ENCODE measurements at places on chromosomes 12 and 14. TPM values are rescaled to one million over a fixed set of nuclear protein-coding genes. Genes with fewer than 3 reads are reported as not detected.

Gene TMEM117
- total RNA-seq: 3.6 TPM

Gene ARHGEF40
- total RNA-seq: 86.1 TPM

Gene COQ10A
- total RNA-seq: 13.4 TPM

Gene OASL
- 29.6 TPM for total RNA-seq

Gene SDR9C7
- not detected for total RNA-seq

Measured in Daoy (cell line).